Natural killer cell treated with Interleukin-12 subunit alpha and Interleukin-12 subunit beta and Interleukin-15 and Interleukin-18, amount 100 ng/mL, for 72 hours (primary cell): ENCODE measurements at places on chromosomes 2 and 18. TPM values are rescaled to one million over a fixed set of nuclear protein-coding genes. Genes with fewer than 3 reads are reported as not detected.

GRCh38 chr2:103898561-103898960 is 955.4 kb upstream of the POU3F3 start:
- DNase-seq = no peak

GRCh38 chr2:10889651-10890215 is 22.0 kb upstream of the KCNF1 start:
- DNase-seq = no peak

- DNase-seq = peak; percentile 77
Measured at GRCh38 chr2:112640800-112641675, 4.7 kb upstream of the SLC20A1 start.

GRCh38 chr2:64201151-64201550 is 56.9 kb upstream of the PELI1 start:
- no peak for DNase-seq

GRCh38 chr2:102437122-102437521 is 14.2 kb downstream of the IL18RAP start:
- no peak for DNase-seq

DNA sequence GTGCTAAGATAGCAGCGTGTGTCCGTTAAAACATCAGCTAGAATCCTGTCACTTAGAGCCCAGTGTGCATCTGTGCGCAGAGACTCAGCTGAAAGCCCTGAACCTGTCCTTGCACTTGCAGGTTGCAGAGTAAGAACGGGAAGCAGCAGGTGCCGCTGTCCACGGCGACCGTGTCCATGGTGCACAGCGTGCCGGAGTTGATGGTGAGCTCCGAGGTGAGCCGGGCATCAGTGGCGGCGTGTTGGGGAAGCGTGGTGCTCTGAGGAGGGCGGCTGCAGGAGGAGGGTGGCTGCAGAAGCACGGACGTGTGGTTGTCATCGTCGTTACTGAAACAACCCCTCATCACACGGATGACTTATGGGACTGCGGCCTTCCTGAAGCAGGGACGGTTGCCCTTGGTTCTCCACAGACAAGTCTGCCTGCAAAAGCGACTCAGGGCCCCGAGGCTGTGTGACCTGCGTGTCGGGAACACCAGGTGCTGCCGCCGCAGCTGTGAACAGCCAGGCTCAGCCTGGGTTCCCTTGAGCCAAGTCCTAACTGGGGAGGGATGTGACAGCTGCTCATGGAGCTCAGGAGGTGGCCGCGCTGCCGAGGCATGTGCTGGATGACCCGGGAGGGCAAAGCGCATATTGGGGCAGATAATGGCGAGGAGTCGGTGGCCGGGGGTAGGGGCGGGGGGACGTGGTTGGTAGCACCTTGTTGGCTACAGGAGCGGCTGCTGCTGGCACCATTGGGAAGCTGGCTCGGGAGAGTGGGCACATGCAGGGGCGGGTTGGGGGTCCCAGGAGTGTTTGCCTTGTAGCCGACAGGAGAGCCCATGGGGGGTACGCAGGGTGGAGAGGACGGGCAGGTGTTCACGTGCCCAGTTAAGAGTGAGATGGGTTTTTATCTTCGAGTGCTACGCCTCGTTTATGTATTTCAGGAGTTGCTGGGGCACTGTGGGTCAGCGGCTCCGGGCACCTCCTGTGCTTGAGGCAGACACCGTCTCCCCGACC is 16.6 kb downstream of the CTDP1 start:
- no peak for DNase-seq

The EDAR gene
- total RNA-seq = not detected

The PIK3C3 gene
- total RNA-seq = 56.3 TPM
